ENCODE measurements at places on chromosomes 13 and 19. TPM values are rescaled to one million over a fixed set of nuclear protein-coding genes. Genes with fewer than 3 reads are reported as not detected.

Gene LRG1
- total RNA-seq: not detected

Gene TICAM1
- 2.8 TPM for total RNA-seq

Gene ZNF235
- total RNA-seq: 2.4 TPM

Gene ZNF132
- total RNA-seq: 9.2 TPM

Gene PCDH20
- total RNA-seq: not detected

Gene DPY19L3
- total RNA-seq: 35.7 TPM

Gene NOP53
- total RNA-seq: 47.3 TPM

Gene DMRTC2
- total RNA-seq: not detected

Gene ZNF728
- total RNA-seq: 0.12 TPM

Gene SBSN
- total RNA-seq: 1.7 TPM

Gene ZNF527
- total RNA-seq: 5.6 TPM

Gene GSX1
- total RNA-seq: not detected

Gene WDR88
- not detected for total RNA-seq

Gene PDCD2L
- total RNA-seq: 19.8 TPM

Gene PSG3
- total RNA-seq: not detected

Gene DNAAF3
- 0.75 TPM for total RNA-seq

Gene DGKH
- 12.5 TPM for total RNA-seq

Gene RELB
- total RNA-seq: 10.2 TPM

Gene ERCC1
- 128 TPM for total RNA-seq

Gene ATP8B3
- 2.7 TPM for total RNA-seq

Gene MUC16
- total RNA-seq: under 0.01 TPM

Gene SELENOV
- not detected for total RNA-seq

Gene CCDC169
- total RNA-seq: 4.5 TPM

Gene ZNF790
- total RNA-seq: 5.0 TPM

Gene IGSF23
- total RNA-seq: not detected

Gene SLC6A16
- under 0.01 TPM for total RNA-seq

Gene NKPD1
- total RNA-seq: 0.44 TPM

Gene GNA15
- total RNA-seq: 0.11 TPM

Gene HS6ST3
- 0.12 TPM for total RNA-seq

Gene ZNF880
- total RNA-seq: 28.4 TPM

Gene ATP1A3
- total RNA-seq: 0.37 TPM

Gene TMEM255B
- total RNA-seq: 1.3 TPM

Gene HNRNPL
- total RNA-seq: 279 TPM

Gene CEACAM4
- not detected for total RNA-seq

Gene CEACAM3
- not detected for total RNA-seq

Gene ZNF730
- total RNA-seq: 1.9 TPM

Gene CGB3
- not detected for total RNA-seq

Gene PSG6
- not detected for total RNA-seq

Gene ZNF383
- total RNA-seq: 3.9 TPM

Gene EPSTI1
- total RNA-seq: 2.4 TPM

Gene EML2
- 48.3 TPM for total RNA-seq

Gene ZNF230
- 3.1 TPM for total RNA-seq

Gene NLRP7
- total RNA-seq: 0.22 TPM

Gene SLC8A2
- total RNA-seq: under 0.01 TPM

Gene CYP2A7
- not detected for total RNA-seq

Gene ZNF829
- 3.7 TPM for total RNA-seq

Gene AKT1S1
- total RNA-seq: 7.5 TPM

Data from uterine smooth muscle cell (primary cell).